GM18507 (cell line): ENCODE measurements at places on chromosomes 4 and X.
A peak's percentile ranks its signal among the peaks of the same experiment; 100 is the strongest.

GRCh38 chr4:140242357-140243277, 88.6 kb upstream of the MAML3 start:
- no peak for DNase-seq

DNA sequence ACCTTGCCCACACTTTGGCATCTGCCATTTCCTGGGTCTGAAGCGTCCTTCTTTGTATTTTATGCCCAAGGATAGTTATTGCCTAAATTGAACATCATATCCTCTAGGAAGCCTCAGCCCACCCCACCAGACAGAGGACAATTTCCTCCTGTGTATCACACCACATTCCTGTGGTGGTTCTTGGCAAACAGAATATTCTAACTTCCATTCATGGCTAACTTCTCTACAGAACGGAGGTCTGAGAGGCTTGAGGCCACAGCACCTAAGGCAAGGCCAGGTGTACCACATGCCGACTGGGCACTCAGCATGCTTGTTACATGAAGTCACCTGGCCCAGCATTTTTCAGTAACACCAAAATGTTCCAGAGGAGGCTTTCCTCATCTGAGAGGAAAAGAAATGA, 42.4 kb downstream of the CD99L2 start:
- no peak for DNase-seq

DNA sequence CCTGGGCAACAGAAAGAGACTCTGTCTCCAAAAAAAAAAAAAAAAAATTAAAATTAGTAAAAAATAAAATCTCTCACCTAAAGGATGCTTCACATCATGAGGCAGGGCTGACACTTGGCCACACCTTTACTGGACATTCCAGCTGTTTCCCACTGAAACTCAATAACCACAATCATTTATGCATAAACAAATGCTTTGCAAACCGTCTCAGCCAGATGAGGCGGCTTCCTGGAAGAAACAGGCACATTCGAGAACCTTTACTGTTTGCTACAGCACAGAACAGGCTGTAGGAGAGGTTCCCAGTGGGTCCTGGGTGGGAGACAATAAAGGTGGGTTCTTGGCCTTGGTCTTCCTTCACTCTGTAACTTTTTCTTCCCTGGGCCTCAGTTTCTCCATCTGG, 10.9 kb upstream of the TBC1D14 start:
- no peak for DNase-seq

DNA sequence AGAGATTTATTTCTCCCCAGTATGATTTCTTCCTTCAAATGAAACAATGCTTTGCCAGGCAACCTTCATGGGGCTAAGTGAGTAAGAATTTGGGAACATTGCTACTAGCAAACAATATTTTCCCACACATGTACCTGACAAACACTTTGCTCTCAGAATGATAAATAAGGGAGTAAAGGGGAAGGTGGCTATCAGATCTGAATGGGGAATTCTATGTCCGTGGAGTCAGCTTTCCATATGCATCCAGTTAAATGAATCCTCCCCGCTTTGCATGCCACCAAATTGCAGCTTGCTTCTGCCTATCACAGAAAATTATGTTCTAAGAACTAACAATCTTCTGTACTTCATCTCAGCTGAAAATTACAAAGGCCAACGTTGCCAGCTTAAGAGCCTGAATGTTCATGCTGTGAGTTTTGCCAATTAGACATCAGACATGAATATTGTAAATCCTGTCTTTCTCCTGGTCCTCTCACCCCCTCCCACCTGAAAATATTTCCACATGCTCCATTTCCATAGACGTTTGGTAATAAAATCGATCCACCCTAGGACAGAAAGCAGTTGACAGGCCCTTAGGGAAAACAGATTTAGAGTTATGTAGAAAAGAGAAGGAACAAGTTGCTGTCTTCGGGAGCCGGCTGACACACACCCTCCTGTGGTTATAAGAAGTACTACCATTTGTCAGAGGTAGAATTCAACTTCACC, 6.3 kb downstream of the MEPE start:
- peak; percentile 3 for DNase-seq

DNA sequence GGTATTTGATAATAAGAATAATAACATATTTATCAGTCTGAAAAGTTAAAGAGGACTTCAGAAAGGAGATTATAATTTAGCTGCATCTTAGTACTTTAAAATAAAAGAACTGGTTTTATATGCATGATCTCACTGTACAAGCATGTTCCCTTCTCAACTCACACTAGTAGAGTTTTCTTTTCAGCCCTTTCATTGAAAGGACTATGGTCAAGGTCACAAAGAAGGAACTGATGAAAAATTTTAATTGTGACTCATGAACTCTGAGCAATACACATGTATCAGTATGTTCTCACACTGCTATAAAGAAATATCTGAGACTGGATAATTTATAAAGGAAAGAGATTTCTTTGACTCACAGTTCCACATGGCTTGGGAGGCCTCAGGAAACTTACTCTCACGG, 73.7 kb upstream of the NDST4 start:
- no peak for DNase-seq

DNA sequence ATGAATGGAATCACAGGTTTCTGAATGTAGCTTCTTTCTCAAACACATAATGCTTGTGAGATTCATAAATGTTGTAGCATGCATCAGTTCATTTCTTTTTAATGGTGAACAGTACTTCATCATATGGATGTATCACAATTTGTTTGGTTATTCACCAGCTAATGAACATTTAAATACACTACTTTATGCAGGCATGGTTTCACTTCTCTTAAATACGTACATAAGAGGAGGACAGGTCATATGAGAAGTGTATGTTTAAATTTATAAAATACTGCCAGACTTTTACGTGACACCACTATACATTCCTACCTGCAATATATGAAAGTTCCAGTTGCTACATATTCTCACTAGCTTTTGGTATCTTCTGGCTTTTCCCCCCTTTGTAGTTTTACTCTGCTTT, 65.4 kb downstream of the ANKRD17 start:
- no peak for DNase-seq

GRCh38 chrX:65707151-65707550, 39.7 kb downstream of the MSN start:
- DNase-seq, result no peak

- DNase-seq, result no peak
These were observed 268.5 kb downstream of the CHIC1 start for GRCh38 chrX:73831500-73831899.

GRCh38 chr4:123599920-123600810, 203.6 kb downstream of the SPRY1 start:
- DNase-seq, result peak; percentile 49

GRCh38 chrX:47723689-47724088, 64.7 kb upstream of the UXT start:
- DNase-seq, result no peak

- no peak for DNase-seq
These were observed 135.7 kb upstream of the MAMLD1 start for GRCh38 chrX:150227321-150227860.

GRCh38 chr4:107896158-107896645, 35.1 kb upstream of the CYP2U1 start:
- DNase-seq, result no peak

DNA sequence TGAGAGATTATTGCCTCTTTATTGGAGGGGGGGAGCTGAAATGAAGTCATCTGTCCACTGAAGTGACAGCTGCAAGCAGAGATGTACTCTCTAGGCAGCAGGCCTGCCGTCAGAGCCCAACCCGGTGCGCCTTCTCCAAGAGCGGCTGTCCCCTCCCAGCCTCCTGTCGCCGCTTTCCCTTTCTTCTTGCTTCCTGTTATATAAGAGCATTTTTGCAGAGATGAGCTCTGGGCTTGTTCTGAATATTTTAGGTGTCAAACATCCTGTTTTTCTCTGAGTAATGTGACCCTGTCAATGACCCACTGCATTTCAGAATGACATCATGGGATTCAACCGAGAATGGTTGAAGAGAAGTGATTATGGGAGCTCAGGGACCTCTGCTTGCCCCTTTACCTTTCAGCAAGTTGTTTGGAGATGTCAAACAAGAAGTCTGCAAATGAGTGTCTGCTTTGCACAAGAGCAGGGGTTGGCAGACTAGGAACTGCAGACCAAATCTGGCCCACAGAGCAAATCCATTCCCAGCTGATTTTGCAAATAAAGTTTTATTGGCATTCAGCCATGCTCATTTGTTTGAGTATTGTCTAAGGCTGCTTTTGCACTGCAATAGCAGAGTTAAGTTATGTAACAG, 79.9 kb downstream of the SLC9A6 start:
- no peak for DNase-seq

GRCh38 chr4:55186123-55186522, 60.7 kb upstream of the KDR start:
- DNase-seq, result no peak

DNA sequence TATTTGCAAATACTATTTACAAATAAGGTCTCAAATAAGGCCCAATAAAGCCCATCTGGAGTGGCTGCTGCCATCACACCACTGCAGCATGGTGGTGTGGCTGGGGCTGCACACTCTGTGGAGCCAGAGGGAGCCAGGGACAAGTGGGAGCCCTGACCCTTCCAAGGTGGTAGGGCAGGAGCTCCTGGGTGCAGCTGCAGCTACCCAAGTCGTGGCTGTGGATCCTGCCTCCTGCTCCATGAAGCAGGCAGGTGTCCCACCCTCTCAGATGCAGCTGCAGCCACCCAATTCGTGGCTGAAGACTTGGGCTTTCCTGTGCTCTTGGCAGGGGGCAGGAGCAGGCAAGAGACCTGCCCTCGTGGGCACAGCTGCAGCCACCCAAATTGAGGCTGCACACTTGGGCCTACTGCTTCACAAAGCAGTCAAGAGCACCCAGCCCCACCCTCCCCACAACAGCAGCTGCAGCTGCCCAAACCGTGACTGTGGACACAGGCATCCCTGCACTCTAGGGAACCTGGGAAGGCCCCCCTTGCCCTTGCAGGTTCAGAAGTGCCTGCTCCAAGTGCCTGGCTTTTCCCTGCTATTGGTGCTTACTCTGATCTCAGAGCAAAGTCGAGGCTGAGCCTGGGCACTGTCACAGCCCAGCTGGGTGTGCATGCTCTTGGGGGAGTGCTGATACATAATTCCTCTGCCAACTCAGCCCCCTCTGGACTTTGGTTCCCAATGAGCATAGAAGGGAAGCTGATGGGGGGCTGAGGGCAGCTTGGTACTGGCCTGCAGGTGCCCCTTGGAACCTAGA, 614.8 kb downstream of the PCDH18 start:
- DNase-seq, result no peak

GRCh38 chrX:53337101-53337500, 55.7 kb upstream of the IQSEC2 start:
- no peak for DNase-seq

- no peak for DNase-seq
These were observed 754 bp upstream of the KLF3 start for GRCh38 chr4:38663090-38663800.

- DNase-seq, result no peak
These were observed 148.9 kb downstream of the STIM2 start for GRCh38 chr4:27009539-27009938.

DNA sequence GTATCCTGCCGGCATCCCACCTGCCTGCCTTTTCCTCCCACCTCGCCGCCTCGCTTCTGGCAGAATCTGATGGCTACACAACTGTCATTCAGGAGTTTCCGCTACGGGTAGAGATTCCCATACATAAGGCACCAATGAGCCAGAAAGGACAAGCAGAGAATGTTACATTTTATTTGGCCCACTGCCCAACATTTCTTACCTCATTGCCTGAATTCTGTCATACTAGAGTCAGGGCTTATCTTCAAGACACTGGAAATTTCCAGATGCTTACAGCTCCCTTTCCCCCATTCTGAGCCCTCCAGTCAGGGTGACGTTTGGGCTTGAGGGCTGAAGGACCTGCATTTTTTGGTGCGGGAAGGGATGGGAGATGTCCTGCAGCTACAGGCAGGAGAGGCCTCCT, 113.0 kb downstream of the NHS start:
- DNase-seq, result no peak
